ENCODE measurements at places on chromosomes 12 and 14.

DNA sequence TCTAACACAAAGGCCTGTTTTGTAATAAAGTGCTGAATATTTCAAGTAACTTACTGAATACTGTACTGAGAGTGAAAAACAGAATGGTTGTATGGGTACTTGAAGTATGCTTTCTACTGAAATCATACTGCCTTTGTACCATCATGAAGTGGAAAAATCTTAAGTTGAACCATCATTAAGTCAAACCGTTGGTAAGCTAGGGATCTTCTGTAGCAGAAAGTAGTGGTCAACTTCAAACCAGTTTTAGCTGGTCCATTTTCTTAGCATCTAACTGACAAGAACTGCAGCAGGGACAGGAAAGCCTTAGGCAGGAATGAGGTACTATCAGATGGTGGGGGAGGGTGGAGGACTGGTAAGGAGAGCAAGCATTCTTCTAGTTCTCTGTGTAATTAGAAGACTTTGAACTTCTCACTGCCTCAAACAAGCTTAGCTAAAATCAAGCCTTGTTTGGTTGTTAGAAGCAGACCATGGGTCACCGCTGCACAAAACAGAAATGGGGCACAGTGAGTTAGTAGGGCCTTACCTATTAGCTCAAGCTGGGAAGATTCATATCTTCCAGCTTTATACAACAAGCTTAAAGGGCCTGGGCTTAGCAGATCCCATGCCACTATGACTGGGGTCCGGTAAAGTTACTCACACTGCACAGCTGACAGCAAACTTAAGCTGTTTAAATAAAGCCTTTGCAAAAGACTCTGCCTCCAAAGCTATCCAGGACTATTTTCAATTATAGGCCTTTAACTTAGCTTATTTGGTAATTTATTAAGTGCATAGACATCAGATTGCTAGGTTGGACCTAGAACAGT is 73.8 kb downstream of the ACADS start:
- no peak for DNase-seq

GRCh38 chr12:106296179-106296877 is 6.2 kb upstream of the TCP11L2 start:
- no peak for DNase-seq

GRCh38 chr12:113315358-113315757 is 19.6 kb downstream of the SLC8B1 start:
- DNase-seq, result no peak

- no peak for DNase-seq
Measured at GRCh38 chr14:37197421-37198272, at the start of gene MIPOL1. TSS of gene MIPOL1 (plus strand) at chr14:37197937. CDS start at chr14:37247889, 49,952 bp downstream.

DNA sequence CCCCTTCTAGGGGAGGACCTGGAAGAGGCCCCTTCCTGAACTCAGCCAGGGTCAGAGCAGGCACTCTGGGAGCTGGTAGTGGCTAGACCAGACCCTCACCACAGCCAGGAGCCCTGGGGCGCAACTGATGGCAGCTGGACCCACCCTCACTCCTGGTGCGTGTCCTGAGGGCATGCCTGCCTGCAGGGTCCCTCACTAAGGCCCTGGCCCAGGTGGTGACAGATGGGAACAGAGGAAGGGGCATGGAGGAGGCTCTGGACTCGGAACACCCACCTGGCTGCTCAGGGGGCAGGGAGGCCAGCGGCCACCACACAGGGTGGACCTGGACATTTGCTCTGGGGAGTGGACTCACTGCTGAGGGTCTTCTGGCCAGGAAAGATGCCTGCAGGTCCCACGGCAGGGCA is 342.2 kb upstream of the SFSWAP start:
- DNase-seq, result no peak

DNA sequence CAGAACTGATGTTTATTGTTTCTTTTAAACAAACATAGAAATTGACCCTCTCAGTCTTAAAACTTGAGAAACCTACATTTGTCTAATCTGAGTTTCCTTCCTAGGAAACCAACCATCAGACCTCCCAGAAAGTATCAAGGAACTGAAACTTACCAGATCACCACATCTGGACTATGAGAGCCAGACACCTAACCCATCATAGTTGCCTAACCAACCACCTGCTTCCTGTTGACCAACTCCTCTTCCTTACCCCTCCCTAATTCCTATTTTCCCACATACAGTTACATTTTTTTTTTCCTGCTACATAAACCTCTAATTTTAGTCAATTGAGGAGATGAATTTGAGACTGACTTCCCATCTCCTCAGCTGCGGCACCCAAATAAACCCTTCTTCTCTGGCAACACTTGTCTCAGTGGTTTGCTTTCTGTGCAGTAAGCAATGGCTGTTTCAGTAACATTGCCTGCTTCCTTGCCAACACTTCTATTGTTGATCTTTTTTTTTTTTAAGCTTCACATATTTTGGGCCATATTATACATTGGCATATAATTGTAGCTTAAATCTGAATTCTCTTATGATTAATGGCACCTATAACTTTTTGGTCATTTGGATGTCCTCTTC is 34.3 kb downstream of the KLRD1 start:
- no peak for DNase-seq

GRCh38 chr12:110340706-110341105 is 59.7 kb downstream of the ATP2A2 start:
- DNase-seq, result no peak

DNA sequence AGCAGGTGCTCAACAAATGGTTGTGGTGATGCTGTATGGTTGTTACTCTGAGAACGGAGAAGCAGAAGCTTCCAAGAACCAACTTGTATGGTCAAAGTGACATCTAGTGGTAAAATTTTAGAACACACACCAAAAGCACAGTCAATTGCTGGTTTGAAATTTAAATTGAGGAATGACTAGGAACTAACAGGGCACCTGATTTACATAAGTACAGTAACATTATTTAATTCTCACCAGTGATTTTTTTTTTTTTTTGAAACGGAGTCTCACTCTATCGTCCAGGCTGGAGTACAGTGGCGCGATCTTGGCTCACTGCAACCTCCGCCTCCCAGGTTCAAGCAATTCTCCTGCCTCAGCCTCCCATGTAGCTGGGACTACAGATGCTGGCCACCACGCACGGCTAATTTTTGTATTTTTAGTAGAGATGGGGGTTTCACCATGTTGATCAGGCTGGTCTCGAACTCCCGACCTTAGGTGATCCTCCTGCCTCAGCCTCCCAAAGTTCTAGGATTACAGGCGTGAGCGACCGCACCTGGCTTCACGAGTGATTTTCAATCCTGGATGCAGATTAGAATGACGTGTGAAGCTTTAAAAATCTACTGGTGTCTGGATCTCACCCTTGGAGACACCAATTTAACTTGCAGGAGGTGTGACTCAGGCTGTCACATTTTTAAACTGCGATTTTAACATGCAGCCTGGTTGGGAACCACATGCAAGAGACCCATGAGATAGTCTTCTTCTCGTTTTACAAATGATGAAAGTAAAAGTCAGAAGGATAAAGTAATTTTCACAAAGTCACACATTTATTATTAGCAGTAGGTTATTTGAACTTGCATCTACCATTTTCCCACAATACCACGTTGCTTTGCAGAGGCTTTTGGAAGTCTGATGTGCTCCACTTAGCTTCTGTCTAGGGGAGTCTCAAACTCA is 14.1 kb upstream of the NUMB start:
- peak; percentile 37 for DNase-seq

GRCh38 chr12:77999074-77999715 is 168.5 kb downstream of the NAV3 start:
- DNase-seq, result no peak

DNA sequence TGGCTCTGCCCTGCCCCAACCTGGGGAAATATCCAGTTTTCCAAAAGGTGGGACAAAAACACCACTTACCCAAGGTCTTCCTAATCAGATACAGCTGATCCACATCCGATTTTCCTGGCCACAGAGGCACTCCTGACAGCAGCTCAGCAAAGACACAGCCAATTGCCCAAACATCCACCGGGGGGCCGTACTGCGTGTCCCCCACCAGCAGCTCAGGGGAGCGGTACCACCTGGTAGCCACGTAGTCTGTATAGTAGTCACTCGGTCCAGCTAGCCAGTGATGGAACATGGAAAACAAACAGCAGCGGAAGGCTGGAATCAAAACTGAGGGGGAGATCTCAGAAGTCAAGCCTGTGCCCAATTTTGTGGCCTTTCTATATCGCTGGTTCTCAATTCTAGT is 28.8 kb downstream of the DMAC2L start:
- no peak for DNase-seq

DNA sequence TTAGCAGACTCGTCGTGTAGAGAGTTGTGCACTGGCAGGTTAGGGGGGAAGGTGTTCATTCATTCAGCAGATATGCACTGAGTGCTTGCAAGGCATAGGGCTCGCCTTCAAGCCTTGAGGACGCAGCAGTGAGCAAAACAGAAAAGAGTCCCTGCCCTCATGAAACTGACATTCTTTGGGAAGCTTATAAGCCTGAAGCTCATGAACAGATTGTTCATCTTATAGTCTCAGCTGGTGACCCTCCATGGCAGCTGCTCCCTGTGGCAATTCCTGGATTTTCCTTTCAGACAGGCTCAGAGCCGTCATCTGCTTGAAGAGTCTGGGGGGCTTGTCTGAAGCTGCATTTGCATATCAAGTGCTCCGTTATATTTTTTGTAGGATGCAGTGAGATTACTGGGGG is 148.4 kb downstream of the PRKCH start:
- DNase-seq, result no peak

GRCh38 chr14:68103853-68104252 is 284.3 kb downstream of the RAD51B start:
- no peak for DNase-seq

- no peak for DNase-seq
Measured at GRCh38 chr12:32870716-32871115, 25.9 kb downstream of the PKP2 start.

DNA sequence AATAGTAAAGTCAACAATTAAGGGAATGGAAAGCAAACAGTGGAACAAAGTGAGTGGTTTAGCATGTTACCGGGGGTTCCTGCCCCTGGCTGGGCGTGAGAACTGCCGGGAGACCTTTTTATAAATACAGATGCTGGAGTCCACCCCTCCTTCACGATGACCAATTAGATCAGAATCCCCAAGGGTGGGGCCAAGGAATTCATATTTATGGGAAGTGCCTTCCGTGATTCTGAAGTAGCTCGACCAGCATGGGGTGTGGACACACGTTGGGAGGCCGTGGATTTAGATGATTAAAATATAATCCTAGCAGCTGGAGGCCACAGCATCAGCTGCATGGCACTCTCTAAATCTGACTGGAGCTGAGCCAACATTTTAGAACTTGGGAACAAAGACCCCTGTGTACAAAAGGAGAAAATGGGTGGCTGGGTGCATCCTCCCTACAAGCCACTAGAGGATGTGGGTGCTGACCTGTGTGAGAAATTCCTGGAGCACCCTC is 87.9 kb downstream of the SRRM4 start:
- DNase-seq, result no peak

- no peak for DNase-seq
Measured at GRCh38 chr14:43687921-43688320, 819.2 kb downstream of the FSCB start.

- no peak for DNase-seq
Measured at GRCh38 chr12:25155022-25155576, 39.9 kb downstream of the DNAI7 start.

DNA sequence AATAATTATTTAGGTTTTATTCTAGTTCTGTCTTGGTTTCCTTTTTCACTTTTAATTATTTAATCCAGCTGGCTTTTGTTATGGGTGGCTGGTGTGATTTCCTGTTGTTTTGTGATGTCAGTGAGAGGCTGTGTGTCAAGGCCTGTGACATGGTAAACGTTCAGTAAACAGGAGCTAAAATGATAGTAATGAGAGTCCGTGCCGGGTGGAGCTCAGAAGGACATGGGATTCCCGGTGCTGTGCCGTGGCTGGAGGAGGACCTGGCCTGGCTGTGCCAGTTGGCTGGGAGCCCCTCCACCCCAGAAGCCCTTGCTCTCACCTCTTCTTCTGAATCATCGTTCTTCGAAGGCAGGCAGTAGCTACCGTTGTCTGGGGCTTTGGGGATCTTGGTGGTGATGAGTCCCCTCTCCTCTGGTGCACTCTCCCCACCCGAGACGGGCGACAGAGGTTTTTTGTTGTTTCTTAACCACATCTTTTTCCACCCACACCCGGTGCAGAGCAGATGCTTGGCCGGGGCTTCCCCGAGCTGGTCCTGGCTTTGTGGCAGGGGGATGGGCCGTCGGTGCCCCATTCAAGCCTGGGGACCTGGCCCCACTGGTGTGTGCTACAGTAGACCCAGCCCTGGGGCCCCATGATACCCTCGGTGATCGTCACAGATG is 29.1 kb downstream of the SH2B3 start:
- DNase-seq, result peak; percentile 89

- DNase-seq, result no peak
Measured at GRCh38 chr14:73386342-73386741, 72.0 kb downstream of the NUMB start.

GRCh38 chr12:131850856-131851559 is 22.8 kb downstream of the MMP17 start:
- DNase-seq, result no peak

DNA sequence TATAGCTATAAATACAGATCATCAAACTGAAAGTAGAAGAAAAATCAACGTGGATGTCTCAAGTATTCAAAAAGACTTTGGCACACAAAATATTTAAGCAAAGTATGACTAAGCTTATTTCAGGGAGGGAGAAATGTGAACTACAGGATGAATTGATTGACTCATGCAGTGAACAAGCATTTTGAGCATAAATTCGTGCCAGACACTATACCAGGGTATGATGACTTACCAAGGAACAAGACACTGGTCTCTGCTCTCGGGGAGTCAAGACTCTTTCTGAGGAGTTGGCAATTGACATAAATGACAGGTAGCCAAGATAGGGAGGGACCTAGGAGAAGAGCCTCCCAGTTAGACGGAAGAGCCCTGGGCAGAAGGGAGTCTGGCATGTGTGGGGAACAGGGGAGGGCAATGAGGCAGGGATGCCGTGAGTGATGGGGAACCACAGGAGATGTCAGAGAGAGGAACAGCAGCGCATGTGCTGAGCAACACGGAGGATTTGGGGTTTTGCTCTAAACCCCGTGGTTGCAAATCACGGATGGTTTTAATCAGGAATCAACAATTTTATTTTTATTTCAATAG is 115.2 kb downstream of the TMEM132D start:
- DNase-seq, result no peak

DNA sequence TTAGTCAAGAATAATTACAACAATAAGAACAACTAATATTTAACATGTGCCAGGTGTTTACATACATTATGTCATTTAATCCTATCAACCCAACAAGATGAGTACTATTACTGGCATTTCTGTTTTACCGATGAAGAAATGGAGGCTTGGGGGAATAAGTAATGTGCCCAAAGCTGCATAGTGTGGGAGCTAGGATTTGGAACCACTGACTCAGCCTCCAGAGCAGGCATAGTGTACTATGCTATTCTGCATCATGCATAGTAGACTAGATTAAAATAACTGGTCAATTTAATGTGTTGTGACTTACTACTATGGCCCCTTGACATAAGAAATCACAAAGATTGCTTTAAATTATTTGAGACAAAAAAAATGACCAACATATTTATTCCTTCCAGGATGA is 9.5 kb downstream of the GPR19 start:
- DNase-seq, result no peak
